ENCODE measurements at places on chromosomes 2 and 18. TPM values are rescaled to one million over a fixed set of nuclear protein-coding genes. Genes with fewer than 3 reads are reported as not detected.

GRCh38 chr2:102601730-102602129, 17.6 kb upstream of the SLC9A2 start:
- H3K27ac ChIP-seq = no peak overlapping the region
- DNase-seq = no peak
- no peaks in the 10 kb centered on the region for H3K27me3 ChIP-seq

DNA sequence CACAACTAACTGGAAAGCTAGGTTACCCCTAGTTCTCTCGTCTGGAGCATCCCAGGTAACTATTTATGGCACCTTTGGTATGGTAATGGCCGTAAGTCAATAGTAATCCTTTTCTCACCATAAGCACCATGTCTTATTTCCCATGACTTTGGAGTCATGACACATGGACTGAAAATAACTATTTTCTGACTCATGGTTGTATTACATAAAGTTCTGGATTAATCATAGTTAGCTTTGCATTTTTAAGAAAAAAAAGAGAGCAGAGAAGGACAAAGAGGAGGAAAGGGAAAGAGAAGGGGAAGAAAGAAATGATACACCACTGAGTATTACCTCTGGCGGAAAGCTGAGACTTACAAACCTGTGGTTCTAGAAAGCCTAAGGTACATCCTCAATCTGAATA, 99.3 kb downstream of the BIN1 start:
- no peaks in the 10 kb centered on the region for H3K4me1 ChIP-seq
- no peak for DNase-seq
- H3K27me3 ChIP-seq = no peaks in the 10 kb centered on the region
- H3K4me3 ChIP-seq = no peak overlapping the region

MROH2A gene
- not detected for total RNA-seq

- no peak overlapping the region for H3K27ac ChIP-seq
- no peak for DNase-seq
- H3K27me3 ChIP-seq = no peaks in the 10 kb centered on the region
- H3K4me3 ChIP-seq = no peak overlapping the region
- no peaks in the 10 kb centered on the region for H3K4me1 ChIP-seq
- H3K36me3 ChIP-seq = no peaks in the 10 kb centered on the region
Observed at GRCh38 chr2:226673314-226673723, 126.3 kb downstream of the IRS1 start.

DNA sequence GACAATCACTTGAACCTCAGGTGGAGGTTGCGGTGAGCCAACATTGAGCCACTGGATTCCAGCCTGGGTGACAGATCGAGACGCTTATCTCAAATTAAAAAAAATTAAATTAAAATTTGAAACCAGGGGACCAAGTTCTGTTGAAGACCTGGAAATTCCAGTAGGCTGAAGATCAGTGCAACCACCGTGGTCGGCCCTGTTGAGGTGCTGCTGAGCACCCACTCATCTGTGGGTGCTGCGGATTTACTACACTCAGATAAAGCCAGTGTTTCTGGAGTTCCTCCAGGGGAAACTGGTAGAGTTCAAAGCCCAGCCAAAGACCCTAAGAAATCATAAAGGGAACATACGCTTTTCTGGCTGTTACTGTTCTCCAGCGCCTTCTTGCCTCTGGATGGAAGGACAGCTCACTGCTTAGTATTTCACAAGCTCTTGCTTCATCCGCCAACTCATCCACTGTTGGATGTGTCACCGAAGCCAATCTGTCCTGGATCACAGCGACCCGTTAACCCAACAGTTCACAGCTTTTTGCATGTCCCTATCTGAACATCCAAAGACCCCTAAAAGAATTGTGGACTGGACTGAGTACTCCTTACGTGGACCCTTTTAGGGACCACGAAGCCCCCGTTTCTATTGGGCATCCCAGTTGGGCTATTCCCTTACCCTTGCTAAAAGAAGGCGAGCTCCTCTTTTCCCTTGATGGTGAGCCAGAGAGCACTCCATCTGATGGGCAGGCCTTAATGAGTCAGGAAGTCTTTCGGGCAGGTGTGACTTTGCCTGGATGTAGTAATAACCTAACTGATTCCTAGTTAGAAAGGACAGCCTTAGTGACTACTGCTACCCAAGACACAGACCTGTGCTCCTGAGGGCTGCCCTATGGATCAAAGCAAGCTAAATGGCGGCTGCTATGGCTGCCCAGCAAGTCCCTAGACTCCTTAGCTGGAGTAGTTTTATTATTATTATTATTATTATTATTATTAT, 6.0 kb upstream of the ALPP start:
- no peaks in the 10 kb centered on the region for H3K4me1 ChIP-seq
- no peak overlapping the region for H3K4me3 ChIP-seq
- H3K27ac ChIP-seq = no peak overlapping the region

TFCP2L1 gene
- not detected for total RNA-seq

GRCh38 chr2:230268606-230269243, 43.2 kb downstream of the SP140 start:
- H3K27ac ChIP-seq = no peak overlapping the region
- no peaks in the 10 kb centered on the region for H3K4me1 ChIP-seq
- no peaks in the 10 kb centered on the region for H3K36me3 ChIP-seq
- DNase-seq = no peak
- no peaks in the 10 kb centered on the region for H3K27me3 ChIP-seq

RTP5 gene
- total RNA-seq = 0.54 TPM

- no peaks in the 10 kb centered on the region for H3K36me3 ChIP-seq
- no peak overlapping the region for H3K4me3 ChIP-seq
- H3K27me3 ChIP-seq = no peaks in the 10 kb centered on the region
- H3K4me1 ChIP-seq = no peaks in the 10 kb centered on the region
- no peak for DNase-seq
Observed at GRCh38 chr2:15768142-15768541, 172.2 kb upstream of the MYCN start.

DNA sequence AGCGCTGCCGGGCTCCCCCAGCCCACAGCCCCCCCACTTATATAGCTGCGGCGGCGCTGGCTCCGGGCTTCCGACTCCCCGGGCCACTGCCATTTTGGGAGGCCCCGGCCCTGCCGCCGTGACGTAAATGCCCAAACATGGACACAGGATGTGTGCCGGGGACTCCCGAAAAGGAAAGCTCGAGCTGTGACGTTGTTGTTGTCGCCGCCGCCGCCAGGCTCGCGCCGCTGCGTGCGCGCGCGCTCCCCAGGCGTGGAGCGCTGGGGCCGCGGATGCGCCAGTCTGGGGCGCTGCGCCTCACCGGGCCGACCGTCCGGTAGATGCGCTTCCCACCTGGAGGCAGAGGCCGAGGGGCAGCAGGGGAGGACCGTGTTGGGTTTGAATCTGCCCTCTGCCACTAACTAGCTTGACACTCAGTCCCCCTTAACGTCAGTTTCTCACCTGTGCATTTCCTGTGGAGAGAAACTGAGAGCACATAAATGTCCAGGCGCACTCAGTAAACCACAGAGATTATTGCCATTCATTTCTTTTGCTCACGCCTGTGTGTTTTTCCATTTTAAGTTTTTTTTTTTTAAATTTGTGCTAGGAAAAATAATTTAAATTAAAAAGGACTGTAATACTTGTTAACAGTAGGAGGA, at the start of gene EGR4:
Gene EGR4 (minus strand): TSS at position 15 of the 638 bp plus-strand sequence. CDS start 231 bp downstream, outside the sequence.
- H3K36me3 ChIP-seq = no peaks in the 10 kb centered on the region
- H3K27ac ChIP-seq = no peak within 1 kb of the TSS
- DNase-seq = peak; percentile 91
- peaks cover 18% of the 10 kb centered on the region for H3K4me1 ChIP-seq
- H3K4me3 ChIP-seq = peak within 1 kb of the TSS; percentile 72

DNA sequence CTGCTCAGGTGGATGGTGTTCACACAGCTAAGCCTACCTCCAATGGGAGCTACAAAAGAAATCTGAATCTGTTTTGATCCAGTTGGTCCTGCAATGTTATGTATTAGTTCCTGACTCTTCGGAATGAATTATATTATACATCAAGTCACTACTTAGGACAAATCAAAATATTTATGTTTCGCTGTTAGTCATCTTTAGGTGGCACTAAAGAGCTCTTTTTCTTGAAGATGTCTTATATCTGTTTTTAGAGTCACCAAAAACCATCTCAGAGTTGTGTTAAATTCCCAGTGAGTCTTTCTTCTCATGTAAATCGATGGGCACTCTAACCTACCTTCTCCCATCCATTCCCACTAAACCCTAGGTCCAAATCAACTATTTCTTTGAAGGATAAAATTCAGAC, 2.2 kb downstream of the DNER start:
- peaks cover 15% of the 10 kb centered on the region for H3K27me3 ChIP-seq
- peaks cover 4% of the 10 kb centered on the region for H3K4me1 ChIP-seq
- H3K4me3 ChIP-seq = no peak overlapping the region
- no peak for DNase-seq
- H3K27ac ChIP-seq = no peak overlapping the region

- no peaks in the 10 kb centered on the region for H3K4me1 ChIP-seq
- DNase-seq = no peak
- no peaks in the 10 kb centered on the region for H3K36me3 ChIP-seq
- H3K27me3 ChIP-seq = no peaks in the 10 kb centered on the region
Observed at GRCh38 chr2:61632276-61633169, 94.4 kb upstream of the XPO1 start.

MIB1 gene
- 19.1 TPM for total RNA-seq

- no peak overlapping the region for H3K4me3 ChIP-seq
- no peak for DNase-seq
- no peaks in the 10 kb centered on the region for H3K27me3 ChIP-seq
- H3K27ac ChIP-seq = no peak overlapping the region
- no peaks in the 10 kb centered on the region for H3K4me1 ChIP-seq
Observed at GRCh38 chr2:60334610-60335009, 218.8 kb downstream of the BCL11A start.

GRCh38 chr2:54083445-54083844, 32.0 kb upstream of the ACYP2 start:
- H3K36me3 ChIP-seq = no peaks in the 10 kb centered on the region
- no peaks in the 10 kb centered on the region for H3K27me3 ChIP-seq
- no peak overlapping the region for H3K4me3 ChIP-seq
- H3K27ac ChIP-seq = no peak overlapping the region

GREB1 gene
- 0.14 TPM for total RNA-seq

DNA sequence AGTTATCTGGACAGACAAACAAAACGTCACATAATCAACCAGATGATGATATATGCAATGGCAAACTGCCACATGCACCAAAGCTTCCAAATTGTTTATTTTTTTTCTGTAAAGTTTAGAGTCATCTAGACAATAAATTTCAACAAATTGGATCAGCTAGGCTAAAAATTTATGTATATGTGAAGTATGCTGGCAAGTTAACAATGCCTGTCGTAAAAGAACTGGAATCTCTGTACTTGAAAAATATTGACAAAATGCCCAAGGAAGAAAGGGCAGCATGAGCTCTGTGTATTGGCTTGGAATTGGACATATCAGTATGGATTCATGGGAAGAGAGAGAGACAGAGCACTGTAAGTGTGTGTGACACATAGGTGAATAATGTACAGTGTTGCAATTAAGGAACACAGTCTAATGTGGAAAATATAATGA, 309.8 kb downstream of the ERBB4 start:
- no peak overlapping the region for H3K4me3 ChIP-seq
- DNase-seq = no peak
- H3K4me1 ChIP-seq = no peaks in the 10 kb centered on the region

DNA sequence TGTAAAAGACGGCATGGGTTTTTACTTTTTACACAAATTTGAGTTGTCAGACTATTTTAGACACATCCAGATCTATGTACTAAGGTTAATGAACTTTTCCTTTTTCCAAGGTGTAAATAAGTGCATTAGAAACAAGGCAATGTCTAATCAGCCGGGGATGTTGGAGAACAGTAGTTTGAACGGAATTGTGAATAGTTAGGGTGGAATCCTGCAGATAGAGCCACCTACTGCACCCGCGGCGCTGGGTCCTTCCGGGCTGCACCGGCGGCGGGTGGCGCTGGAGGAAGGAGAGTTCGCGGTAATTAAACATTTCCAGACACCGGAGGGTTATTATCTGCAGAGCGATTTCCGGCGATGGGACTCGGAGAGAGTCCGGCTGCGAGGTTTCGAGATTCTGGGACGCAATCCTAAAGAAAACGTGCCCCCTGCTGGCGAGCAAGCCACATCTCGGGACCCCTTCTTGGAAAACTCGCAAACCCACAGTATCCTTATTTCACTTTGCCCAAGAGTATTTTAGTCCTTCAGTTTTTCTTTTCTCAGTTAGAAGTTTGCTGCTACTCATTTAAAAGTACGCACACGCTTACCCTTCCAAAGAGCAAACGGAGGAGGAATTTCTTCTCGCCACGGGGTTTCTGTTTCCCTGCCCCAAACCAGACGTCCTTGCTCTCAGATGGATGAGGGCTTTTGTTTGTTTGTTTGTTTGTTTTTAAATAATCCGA, 4.5 kb upstream of the OSR1 start:
- no peak for DNase-seq
- no peak overlapping the region for H3K27ac ChIP-seq
- H3K4me3 ChIP-seq = peak overlapping the region; percentile 79
- H3K27me3 ChIP-seq = peaks cover 19% of the 10 kb centered on the region
- peaks cover 20% of the 10 kb centered on the region for H3K4me1 ChIP-seq

- H3K27me3 ChIP-seq = peaks cover 4% of the 10 kb centered on the region
- DNase-seq = no peak
- no peaks in the 10 kb centered on the region for H3K4me1 ChIP-seq
- H3K27ac ChIP-seq = no peak overlapping the region
- H3K36me3 ChIP-seq = no peaks in the 10 kb centered on the region
- no peak overlapping the region for H3K4me3 ChIP-seq
Observed at GRCh38 chr2:239853121-239853520, 172.0 kb downstream of the NDUFA10 start.

ADCYAP1 gene
- not detected for total RNA-seq

DNA sequence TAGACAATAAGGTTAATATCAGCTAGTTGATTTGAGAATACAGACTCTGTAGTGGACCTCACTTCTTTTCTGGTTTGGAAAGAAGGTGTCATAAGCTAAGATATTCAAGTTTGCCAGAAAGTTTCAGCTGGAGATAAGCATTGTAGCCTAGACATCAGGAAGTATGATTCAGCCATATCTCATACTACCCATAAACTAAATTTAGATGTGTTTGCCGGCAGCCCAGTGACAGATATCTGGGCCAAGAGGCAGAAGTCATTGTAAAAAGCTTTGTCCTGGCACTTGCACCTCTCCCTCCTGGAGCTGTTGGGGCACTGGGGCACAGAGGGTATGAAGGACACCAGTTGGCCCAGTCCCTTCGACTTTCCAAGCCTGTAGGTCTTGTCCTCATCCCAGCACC, 128.0 kb downstream of the EPHA4 start:
- no peaks in the 10 kb centered on the region for H3K36me3 ChIP-seq
- H3K27ac ChIP-seq = no peak overlapping the region
- H3K27me3 ChIP-seq = no peaks in the 10 kb centered on the region
- DNase-seq = no peak
- no peak overlapping the region for H3K4me3 ChIP-seq

DDX1 gene
- total RNA-seq = 30.2 TPM

BUB1 gene
- total RNA-seq = 3.0 TPM

SOS1 gene
- total RNA-seq = 34.8 TPM

- no peak for DNase-seq
- H3K36me3 ChIP-seq = no peaks in the 10 kb centered on the region
- H3K27ac ChIP-seq = no peak overlapping the region
- H3K4me1 ChIP-seq = no peaks in the 10 kb centered on the region
- H3K4me3 ChIP-seq = no peak overlapping the region
Observed at GRCh38 chr2:109644571-109645275, 30.6 kb downstream of the SOWAHC start.

- no peak overlapping the region for H3K27ac ChIP-seq
- no peaks in the 10 kb centered on the region for H3K4me1 ChIP-seq
- no peak for DNase-seq
- H3K36me3 ChIP-seq = no peaks in the 10 kb centered on the region
- H3K27me3 ChIP-seq = no peaks in the 10 kb centered on the region
- H3K4me3 ChIP-seq = no peak overlapping the region
Observed at GRCh38 chr18:48889981-48890762, 60.6 kb downstream of the SMAD7 start.

All from naive thymus-derived CD4-positive, alpha-beta T cell (primary cell).